ENCODE measurements at places on chromosomes 6 and 20.
A peak's percentile ranks its signal among the peaks of the same experiment; 100 is the strongest.

DNA sequence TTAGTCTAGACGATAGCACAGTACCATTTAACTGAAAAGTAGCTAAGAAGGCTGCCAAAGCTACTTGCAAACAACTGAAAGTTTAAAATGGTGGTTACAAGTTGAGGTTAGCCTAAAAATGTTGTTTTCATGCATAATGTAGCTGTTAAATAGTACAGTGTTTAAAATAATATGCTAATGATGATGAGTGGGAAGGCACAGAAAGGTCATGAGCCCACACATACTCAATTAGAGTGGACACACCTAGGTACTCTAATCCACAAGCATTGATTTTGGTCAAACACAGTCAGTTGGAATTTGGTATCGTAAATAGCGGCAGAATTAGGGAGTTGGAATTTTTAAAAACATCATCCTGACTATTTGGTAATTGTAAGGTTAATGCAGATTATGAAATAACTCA lies 7.0 kb downstream of the TXLNB start:
- no peak for DNase-seq

DNA sequence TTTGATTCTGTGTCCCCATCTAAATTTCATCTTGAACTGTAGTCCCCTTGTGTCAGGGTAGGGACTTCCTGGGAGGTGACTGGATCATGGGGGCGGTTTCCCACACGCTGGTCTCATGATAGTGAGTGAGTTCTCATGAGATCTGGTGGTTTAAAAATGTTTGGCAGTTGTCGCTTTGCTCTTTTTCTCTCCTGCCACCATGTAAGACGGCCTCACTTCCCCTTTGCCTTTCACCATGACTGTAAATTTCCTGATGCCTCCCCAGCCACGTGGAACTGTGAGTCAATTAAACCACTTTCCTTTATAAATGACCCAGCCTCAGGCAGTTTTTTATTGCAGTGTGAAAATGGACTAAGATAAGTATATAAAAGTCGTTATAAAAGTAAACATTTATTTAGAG lies 80.5 kb upstream of the SGK1 start:
- no peak for DNase-seq

- DNase-seq, result no peak
These were observed 1012.7 kb downstream of the EYS start for GRCh38 chr6:64694356-64694755.

DNA sequence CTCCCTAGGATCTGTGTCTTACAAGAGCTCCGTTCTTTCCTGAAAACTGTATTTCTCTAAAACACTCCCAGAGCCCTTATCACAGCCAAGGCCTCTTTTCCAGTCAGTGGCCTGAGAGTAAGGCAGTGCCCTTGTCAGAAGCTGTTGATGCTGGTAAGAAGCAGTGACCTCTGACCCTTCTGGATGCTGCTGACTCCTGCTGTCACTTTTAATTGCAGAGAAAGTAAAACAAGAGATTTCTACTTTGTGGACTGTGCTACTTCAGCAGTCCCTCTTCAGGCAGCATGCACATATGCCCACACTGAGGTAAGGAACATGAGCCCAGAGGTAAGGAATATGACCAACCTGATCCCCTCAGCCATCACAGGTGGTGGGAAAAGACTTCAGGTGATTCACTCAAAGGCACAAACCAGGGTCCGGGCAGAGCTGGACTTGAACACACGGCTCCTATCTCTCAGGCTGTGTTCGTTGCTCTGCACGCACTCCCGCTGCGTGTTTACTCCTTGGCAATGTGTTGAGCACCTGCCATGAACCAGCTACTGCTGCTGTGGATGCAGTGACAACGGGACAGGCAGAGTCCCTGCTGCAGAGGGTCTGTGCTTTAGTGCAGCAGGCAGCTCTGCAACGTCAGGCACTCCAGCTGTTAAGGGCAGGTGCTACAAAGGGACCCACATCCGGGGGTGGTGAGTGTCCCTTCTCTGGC lies 201.9 kb upstream of the CST7 start:
- DNase-seq, result no peak

- DNase-seq, result no peak
These were observed 4.5 kb upstream of the CD109 start for GRCh38 chr6:73691512-73691911.

DNA sequence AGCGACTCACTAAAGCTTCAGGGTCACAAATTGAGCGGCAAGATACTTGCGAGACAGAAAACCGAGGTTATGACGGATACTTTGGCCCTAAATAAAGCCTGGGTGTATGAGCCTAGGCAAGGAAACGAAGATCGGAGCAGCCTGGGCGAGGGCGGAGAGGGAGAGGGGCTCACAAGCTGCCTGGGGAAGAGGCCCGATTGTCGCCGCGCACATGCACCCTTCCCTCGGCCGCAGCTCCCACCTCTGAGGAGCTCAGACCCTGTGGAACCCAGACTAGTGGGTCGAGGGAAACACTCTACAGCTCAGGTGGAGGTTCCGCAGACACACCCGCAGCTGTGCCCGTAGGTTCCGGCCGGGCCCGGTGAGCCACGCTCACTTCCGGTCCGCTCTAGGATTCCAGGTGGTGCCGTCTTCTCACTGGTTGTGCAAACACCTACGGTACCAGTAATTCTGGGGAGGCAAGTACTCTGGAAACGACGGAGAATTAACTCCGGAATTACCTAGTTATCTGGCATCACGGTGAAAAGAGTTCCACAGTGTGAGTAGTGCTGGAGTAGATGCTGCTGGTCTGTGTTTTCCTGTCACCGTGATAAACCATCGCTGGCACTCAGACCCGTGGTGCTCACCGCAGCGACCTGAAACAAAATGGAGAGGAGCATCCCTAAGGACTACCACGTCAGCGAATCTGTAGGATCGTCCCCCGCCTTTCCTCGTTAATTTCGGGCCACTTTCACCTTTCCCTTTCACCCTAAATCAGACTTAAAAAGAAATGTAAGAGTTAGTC lies 61.5 kb downstream of the GPX5 start:
- DNase-seq, result peak; percentile 33

GRCh38 chr6:132166526-132167051 lies 215.4 kb upstream of the CCN2 start:
- DNase-seq, result no peak

DNA sequence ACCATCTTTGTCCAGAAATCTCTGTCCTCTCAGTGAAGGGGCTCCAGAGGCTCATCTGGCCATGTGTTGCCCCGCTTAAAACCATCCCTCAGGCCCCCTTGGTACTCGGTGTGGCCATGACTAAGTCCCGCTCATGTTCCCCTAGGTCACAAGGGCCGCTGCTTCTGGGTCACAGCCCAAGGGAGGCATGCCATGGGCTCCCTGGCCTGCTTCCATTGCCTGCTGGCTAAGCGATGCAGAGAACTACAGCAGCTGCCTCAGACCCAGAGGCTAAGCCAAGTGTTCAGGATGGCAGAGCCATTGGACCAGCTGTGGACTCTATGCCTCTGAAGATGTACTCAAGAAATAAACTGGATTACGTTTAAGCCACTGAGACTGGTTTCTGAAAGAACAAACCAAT lies 95.5 kb downstream of the ZFP64 start:
- no peak for DNase-seq

GRCh38 chr6:90434094-90434493 lies 137.5 kb upstream of the BACH2 start:
- DNase-seq, result no peak

GRCh38 chr20:62172666-62173065 lies 10.2 kb upstream of the MTG2 start:
- no peak for DNase-seq

DNA sequence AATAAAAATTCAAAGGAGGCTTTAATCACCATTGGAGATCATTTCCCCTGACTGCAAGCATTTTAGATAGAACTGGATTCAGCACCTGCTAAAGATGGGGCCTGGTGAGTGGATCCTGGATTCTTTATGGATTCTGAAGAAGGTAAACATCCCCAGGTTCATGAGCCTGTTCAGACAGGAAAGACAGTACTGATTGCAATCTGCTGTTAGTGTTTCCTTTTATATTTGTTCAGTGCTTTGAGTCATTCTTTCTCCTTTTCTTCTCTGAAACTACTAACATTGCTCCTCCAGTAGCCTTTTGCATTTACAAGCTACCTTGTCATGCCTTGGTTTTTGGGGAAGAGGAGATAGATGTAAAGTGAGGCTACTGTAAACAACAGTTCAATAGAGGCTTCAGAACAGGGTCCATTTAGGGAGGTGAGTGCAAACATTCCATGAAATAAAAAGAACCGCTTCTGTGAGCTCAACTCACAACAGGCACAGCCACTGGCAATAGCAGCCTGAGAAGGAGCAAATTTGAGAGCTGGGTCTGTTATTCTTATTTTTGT lies 66.4 kb upstream of the PRL start:
- DNase-seq, result no peak

GRCh38 chr6:168885196-168885595 lies 368.4 kb downstream of the THBS2 start:
- no peak for DNase-seq

- no peak for DNase-seq
These were observed 42.0 kb upstream of the OLIG3 start for GRCh38 chr6:137536104-137536773.

DNA sequence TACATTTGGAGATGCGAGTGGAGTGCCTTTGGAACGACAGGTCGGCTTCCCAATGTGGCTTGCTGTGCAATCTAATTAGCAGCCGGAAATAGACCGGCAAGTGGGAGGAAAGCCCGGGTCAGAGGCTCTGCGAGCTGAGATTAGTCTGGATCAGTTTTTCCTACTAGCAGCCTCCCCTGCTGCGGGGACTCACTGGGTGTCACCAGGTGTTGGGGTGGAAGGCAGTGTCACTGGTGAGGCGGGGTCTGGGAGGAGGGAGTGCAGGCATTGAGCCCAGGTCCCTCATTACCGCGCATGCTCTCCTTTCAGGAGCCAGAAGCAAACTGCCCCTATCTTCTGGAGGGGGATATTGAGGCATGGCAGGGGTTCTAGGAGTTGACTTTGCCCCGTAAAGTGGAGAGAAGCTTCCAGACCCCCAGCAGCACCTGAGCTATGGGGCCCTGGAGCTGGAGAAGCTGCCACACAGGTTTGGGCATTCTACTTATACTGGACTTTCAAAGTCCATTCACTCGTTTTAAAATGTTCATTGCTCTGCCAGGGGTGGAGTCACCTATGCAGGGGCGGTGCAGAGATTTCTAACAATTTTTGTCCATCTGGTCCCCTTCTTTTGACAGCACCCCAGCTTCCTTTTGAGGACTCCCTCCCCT lies 11.0 kb downstream of the SULF2 start:
- no peak for DNase-seq

DNA sequence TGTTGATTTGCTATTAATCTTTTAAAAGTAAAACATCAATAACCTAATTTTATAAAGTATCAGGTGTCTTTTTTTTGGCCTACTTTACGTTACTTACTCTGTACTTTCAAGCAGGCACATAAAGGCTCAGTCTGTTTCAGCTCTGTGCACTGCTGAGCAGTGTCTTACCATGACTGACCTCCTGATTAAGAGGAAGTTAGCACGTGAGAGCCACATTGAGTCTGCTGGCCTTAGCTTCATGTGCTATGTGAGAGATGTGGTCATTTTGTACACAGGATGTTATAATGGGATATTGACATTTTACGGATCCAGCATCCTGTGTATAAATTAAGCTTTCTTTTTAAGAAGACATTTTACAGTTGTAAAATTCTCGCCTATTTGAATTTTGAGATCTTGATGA lies 31.9 kb downstream of the ARID1B start:
- DNase-seq, result no peak

GRCh38 chr20:36071848-36072247 lies 82.7 kb upstream of the EPB41L1 start:
- DNase-seq, result no peak

GRCh38 chr6:36368921-36369865 lies 18.3 kb downstream of the ETV7 start:
- DNase-seq, result no peak

DNA sequence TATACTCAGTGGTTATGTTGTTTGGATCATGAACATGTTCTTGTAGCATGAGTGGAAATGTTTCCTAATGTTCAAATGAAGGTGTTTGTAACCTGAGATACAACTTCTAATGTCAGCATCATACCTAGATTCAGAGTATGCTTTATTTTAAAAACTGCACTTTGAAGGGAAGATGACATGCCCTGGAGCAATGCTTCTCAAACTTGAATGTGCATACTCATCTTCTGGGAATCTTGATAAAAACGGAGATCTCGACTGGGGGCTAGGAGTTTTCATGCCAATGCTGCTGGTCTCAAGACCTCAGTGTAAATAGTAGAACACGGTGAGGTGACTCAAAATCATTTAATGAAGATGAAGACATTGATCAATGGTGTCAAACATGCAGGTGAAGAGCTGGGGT lies 440.0 kb upstream of the NOX3 start:
- no peak for DNase-seq

GRCh38 chr20:13009682-13010406 lies 1.1 kb downstream of the SPTLC3 start:
- no peak for DNase-seq

DNA sequence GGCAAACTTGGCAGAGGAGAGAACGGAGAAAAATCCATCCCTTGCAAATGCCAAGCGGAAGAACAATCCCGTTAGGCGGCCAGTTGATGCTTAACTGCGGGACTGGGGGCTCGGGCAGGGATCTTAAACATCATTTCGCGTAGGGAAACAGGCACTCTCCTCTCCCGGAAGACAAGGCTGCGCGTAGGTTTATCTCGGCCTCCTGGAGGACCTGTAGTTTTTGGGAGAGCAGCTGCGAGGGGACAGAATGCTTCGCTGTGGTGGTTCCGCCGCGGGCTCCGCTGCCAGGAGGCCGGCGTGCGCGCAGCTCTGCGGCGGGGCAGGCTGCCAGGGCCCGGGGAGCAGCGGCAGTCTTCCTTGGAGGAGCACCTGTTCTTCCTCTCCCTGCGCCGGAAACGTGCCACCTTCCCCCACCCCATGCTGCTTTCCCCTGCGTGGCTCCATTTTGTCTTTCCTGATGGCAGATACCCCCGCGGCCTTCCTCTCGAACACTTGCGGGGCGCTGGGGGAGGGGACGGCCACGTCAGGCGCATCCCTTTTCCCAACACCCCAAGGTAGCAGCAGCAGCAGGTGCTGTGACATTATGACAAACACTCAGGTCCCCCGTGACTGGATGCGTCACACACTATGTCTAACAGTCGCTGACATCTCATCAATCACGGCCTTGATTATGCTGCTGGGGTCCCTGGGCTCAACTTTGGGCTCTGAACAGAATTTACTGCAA lies 230.7 kb upstream of the BTBD3 start:
- DNase-seq, result peak; percentile 26

DNA sequence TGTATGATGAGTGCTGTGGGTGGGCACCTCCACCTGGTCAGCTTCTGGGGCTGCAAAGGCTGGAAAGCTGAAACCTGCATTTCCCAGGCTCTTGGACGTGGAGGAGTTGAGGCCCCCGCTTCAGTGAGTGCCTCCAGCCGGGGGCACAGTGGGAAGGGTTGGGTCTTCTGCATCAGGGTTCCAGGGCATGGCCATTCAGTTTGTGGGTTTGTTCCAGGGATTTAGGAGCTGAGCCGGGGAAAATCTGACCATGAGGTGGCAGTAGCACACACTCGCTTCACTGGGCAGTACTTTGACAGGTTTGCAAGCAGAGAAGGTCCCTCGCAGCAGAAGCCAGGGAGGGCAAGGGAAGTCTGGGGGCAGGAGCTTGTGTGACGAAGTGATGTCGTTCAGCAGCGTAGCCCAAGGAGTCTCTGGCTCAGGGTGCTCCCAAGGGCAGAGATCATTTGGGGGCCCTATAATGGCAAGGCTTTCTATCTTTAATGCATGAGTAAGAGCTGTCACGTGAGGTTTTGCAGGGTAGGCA lies 69.5 kb upstream of the SULF2 start:
- peak; percentile 18 for DNase-seq

Data from endothelial cell (in vitro differentiated cells).